ENCODE measurements at places on chromosomes 5 and 9.

DNA sequence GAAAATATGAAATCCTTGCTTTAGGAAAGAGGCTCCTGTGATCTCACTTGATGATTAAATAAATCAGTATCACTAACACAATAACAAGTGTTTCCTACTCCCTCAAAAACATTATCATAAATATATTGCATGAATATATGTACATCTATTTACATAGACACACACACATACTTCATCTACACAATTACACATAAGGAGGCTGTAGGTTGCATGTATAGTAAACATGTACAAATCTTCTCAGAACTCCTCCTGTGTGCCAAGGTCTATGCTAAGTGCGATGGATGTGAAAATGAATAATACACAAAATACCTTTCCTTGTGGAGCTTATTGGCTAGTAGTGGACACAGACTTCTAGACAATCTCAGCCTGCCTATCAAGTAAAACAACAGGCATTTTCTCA lies 239.9 kb downstream of the AGTPBP1 start:
- DNase-seq: no peak

GRCh38 chr9:40913096-40913719 lies 215.3 kb downstream of the FOXD4L6 start:
- DNase-seq: no peak

GRCh38 chr5:139188558-139189270 lies 9.5 kb downstream of the SIL1 start:
- no peak for DNase-seq

DNA sequence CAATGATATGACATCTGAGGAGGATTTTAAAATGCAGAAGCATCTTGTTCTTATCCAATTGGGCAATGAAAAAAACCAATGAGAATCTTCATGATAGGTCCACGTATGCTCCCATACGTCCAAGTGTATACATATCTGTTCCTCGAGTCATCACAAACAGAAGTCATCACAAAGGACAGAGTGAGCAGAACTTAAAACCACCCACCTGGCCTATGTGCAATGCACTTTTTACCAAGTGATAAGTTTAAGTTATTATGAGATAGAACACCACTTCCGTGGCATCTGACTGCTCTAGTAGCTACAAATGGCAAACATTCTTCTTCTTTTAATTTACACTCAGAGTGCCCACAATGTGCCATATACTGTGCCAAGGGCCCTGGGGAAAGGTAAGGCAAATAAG lies 82.4 kb downstream of the PPP2R2B start:
- DNase-seq: no peak

- no peak for DNase-seq
Measured at GRCh38 chr5:56791396-56791795, 24.0 kb upstream of the MAP3K1 start.

DNA sequence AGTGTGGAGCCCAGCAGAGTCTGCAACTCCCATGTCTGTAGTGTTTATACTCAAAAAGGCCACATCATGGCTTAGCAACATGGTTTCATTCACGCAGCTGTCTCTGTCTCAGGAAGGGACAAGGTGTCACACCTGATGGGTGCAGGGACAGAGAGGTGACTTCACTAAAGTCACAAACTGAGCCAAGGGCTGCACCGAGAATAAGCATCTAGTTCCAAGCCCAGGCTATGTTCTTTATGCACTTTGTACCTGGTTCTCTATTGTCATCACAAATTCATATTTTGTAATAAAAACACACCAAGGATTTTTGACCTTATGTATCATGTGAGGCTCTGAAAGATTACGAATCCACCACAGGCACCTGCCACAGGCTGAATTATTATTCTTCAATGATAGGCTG lies 64.9 kb upstream of the STK32A start:
- no peak for DNase-seq

GRCh38 chr9:98150164-98150563 lies 31.1 kb upstream of the TRIM14 start:
- DNase-seq: no peak

DNA sequence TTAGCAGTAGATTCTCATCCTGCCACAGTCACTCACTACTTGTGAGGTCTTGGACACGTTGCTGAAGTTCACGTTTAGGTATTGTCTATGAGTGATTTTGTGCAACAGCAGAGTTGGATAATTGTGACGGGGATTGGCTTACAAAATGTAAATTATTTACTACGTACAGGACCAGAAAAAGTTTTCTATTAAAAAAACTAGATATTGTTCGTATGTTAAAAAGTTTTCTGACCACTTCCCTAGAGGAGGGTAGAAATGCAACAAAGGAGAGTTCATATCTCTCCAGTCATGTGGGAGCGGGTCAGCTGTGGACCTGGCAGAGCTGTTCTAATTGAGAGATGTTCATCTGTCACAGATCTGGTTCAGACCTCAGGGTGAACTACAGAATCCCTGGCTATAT lies 976.1 kb upstream of the NUDT12 start:
- no peak for DNase-seq

- DNase-seq: no peak
Measured at GRCh38 chr9:125963932-125964331, 216.8 kb downstream of the PBX3 start.

GRCh38 chr9:123679330-123679987 lies 250.5 kb downstream of the DENND1A start:
- no peak for DNase-seq

- no peak for DNase-seq
Measured at GRCh38 chr5:135076801-135077200, 42.8 kb upstream of the PITX1 start.

DNA sequence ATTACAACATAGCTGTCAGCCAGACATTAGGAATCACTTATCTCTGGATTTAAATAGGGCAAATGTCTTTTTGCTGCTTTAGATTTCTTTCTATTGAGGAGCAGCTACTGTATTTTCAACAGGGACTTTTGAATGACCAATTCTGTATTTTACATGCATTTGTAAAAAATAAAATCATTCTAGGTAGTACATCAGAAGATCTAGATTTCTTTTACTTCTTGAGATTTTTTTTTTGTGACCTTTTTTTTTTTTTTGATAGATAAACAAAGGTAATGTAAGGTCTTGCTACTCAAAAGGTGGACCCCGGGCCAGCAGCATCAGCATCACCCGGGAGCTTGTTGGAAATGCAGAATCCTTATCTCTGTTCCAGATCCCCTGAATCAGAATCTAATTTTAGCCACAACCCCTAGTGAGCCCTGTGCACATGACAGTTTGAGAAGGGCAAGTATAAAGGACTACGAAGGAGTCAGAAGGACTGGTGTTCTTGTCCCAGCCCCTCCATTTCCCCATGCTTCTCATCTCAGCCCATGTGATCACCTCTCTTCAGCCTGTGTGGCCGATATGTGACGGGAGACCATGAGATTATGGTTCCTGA lies 37.7 kb upstream of the CKMT2 start:
- DNase-seq: no peak

DNA sequence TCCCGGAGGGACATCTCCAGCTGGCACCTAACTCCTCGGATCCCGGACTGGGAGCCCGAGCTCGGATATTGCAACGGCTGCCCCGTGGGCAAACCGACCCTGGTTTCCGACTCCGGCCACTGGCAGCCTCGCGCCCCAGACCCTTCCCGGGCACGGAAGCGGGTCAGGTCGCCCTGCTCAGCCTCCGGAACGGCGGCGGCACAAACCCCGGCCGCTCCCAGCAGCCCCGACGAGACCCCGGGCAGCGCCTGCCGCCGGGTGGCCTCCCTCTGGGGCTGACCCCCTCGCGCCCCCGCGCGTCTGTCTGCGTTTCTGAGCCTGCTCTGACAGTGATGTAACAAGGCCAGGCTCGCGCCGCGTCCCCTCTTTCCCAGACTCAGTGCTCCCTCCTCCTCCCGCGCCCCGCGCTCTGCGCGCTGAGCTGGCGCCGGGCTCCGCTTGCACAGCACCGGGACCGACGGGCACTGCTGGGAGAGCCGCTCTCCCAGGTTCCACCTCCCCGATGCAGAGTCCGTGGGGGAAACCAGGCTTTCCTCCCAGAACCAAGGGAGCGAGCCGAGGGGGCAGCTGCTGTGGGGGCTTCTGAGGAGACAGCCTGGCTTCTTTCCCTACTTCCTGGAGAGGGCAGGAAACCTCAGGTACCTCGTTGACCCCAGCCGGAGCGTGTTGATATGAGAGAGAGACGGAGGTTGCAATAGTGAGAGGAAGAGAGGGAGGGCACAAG lies at the start of gene TMEM215:
Gene TMEM215 (plus strand): TSS at position 373 of the 724 bp plus-strand sequence. CDS start 644 bp downstream, outside the sequence.
- DNase-seq: peak; percentile 15

DNA sequence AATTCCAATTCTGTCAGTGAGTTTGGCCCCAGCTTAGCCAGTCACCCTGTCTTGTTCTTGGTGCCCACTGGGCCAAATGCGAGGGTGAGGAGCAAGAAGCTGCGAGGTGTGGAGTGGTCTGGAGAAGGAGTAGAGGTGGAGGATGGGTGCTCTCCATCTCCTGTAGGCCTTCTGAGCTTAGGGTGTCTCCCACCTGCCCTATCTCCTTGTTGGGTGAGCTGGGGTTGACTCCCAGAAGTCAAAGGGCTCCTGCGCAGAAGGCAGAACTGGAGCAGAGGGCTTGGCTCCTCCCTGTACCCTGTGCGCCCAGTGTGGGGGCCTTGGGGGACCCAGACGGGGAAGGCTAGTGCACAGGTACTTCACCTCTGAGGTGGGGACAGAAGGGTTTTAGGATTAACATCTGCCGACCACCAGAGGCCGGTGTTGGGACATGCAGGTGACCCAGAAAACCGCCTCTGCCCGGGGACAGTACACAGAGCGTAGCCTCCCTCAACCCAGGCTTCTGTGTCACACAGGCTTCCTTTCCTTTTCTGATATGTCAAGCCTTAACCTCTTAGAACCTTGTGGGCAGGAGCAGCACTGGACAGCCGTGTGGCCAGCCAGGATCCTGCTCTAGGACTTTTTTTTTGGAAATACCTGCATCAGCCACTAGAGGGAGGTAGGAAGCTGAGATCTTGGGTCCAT lies 16.9 kb downstream of the IL5 start:
- DNase-seq: peak; percentile 48

- DNase-seq: no peak
Measured at GRCh38 chr9:36051317-36051716, 14.6 kb downstream of the RECK start.

- DNase-seq: no peak
Measured at GRCh38 chr9:84903963-84904362, 234.4 kb downstream of the NTRK2 start.

DNA sequence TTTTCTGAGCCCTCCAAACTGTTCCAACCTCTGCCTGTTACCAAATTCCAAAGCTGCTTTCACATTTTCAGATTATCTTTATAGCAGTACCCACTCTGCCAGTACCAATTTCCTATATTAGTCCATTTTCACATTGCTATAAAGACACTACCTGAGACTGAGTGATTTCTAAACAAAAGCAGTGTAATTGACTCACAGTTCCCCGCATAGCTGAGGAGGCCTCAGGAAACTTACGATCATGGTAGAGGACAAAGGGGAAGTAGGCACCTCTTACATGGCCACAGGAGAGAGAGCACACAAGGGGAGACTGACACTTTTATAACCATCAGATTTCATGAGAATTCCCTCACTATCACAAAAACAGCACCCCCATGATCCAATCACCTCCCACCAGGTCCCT lies 105.0 kb downstream of the DTWD2 start:
- no peak for DNase-seq

DNA sequence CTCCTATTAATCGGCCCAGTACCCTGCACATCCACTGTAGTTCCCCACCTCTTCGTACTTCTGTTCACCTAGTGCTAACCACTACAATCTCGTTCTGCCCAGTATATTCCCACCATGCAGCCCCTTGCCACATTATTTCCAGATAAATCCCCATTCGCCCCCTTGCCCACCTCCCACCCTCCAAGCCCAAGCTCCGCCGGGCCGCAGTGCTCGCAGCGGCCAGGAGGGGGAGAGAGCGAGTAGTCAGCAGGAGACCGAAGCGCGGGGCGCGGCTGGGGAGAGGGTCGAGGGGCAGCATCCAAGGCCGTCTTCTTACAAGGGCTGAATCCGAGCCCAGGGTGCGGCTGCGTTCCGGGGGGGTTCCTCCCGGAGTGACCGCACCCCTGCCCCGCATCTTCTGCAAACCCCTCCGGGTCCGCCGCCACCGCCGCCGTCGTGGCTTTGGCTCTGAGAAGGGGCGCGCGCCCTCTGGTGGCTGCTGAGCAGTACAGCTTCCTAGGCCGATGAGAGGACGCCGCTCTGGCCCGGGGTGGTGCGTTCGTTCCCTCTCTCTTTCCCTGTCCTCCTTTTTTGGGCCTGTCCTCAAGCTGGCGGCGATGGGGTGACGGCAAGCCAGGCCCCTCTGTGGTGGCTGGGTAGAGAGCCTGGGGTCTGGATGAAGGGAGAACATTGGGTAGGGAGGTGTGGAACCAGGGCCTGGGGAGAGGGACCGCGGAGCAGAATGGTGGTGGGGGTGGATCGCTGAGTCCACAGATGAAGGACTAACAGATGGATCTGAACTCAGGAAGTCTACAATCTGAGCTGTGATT lies 30.0 kb upstream of the PSD2 start:
- DNase-seq: peak; percentile 70

DNA sequence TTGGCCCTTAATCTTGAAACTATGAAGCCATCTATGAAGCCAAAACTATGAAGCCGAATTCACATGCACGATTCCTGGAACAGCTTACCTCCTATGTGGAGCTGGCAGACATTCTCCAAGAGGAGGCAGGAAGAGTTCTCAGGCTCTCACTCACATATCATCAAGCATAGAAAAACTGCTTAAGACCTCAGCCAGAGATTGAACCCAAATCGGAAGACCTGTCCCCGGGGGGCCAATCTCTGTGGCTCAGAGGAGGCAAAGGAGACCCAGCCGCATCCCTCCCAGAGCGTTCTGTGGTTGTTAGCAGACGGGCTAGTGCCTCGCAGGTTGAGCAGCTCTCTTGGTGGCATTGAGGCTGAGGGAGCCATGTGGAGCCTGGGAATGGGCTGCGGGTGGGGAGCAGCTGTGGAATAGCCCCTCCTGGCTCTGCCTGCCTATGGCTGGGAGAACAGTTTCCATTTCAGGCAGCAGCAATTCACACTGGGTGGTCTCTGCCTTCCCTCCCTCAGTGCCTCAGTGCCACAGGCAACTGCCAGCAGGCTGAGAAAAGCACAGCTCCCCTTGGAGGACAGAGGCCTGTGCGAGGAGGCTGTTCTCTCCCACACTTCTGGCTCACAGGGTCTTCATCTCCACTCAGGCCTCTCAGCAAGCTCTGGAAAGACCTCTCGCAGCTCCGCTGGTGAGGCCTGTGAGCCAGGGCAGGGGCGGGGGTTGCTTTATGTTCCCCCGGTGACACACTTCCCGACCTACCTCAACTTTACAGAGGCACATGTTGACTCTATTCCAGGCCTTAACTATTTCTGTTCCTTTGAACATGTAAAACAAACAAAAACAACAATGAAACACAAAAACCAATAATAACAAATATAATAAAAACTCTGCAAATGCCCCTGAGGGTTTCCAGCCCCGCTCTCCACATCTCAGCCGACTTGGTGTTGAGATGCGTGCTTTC lies 17.4 kb upstream of the TMEM174 start:
- no peak for DNase-seq

GRCh38 chr9:124863371-124863871 lies 1.5 kb downstream of the ARPC5L start:
- DNase-seq: no peak

- no peak for DNase-seq
Measured at GRCh38 chr5:73768-74502, 18.0 kb upstream of the PLEKHG4B start.

- DNase-seq: peak; percentile 51
Measured at GRCh38 chr9:126965541-126966428, 51.2 kb downstream of the RALGPS1 start.

- no peak for DNase-seq
Measured at GRCh38 chr5:139410993-139411828, 7.3 kb upstream of the SPATA24 start.

GRCh38 chr5:176671890-176672747 lies 24.8 kb downstream of the TSPAN17 start:
- no peak for DNase-seq

Measured in NCI-H1694 treated with DMSO at 0.1 percent for 48 hours (cell line).